ENCODE measurements at places on chromosomes 5 and 9. TPM values are rescaled to one million over a fixed set of nuclear protein-coding genes. Genes with fewer than 3 reads are reported as not detected.

DNA sequence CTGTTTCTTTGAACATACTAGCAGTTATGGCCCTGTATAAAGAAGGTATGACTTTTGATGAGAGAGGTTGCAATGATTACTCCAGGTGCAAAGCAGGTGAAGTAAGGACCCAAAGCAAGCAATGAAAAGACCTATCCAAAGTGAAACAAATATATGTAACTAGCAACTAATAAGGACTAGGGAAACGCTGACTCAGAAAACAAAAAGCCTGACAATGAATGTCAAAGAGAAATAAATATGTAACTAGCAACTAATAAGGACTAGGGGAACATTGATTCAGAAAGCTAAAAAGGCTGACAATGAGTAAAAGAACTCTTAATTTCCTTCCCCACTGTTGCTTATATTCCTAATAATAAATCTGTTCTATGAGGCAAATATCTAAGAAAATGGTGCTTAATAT, 43.1 kb downstream of the HMGCR start:
- H3K4me1 ChIP-seq = no peaks in the 10 kb centered on the region
- H3K27ac ChIP-seq = no peak overlapping the region
- DNase-seq = no peak
- H3K4me3 ChIP-seq = no peak overlapping the region
- no peaks in the 10 kb centered on the region for H3K27me3 ChIP-seq

DNA sequence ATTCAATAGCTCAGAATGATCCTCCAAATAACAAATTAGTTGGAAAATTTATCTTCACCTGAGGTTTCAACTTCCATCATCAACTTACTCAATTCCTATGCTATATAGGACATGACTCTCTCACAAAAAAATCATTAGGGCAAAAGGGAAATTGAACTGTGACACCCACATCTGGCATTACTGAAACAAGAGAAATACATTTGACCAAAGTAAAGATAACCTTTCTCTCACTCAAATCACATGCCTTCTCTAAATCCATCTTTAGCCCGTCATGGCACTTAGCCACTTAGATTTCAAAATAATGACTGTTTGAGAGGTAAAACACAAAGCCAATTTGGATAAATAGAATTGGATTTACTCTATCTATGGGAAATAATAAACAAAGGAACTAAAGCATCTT, 126.4 kb downstream of the ADAMTS6 start:
- H3K36me3 ChIP-seq = no peaks in the 10 kb centered on the region
- no peak for DNase-seq
- no peak overlapping the region for H3K27ac ChIP-seq
- no peaks in the 10 kb centered on the region for H3K4me1 ChIP-seq

DNA sequence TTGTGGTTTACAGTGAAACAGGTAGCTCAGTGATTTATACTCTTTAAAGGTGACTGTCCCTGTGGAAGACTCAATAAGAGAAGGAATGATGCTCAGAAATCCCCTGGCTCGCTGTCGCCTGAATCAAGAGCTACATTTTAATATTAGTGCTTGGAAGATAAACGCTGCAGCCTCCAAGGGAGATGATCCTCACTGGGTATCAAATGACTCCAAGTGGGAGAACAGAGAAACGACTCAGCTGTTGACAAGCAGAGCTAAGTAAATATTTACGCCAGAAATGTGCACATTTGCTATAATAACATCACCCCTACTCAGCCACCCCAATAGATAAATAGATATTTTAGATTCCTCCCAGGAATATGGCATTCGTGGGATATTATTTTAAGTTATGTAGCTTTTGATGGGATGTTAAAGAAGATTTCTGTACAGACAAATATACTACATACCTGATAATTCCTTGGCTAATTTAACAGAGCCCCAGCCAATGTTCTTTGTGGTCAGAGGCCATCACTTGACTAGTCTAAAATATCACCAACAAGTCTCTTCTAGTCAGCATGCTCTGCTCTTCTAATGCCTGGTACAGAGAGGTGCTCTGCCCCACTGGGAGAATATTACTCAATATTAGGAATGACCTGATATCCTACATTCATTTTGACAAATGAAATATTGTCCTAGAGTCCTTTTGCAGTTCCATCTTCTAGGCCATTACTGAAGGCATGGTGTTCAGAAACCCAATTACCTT, 18.3 kb upstream of the CCDC192 start:
- H3K4me3 ChIP-seq = no peak overlapping the region
- no peak for DNase-seq
- no peak overlapping the region for H3K27ac ChIP-seq
- no peaks in the 10 kb centered on the region for H3K36me3 ChIP-seq
- no peaks in the 10 kb centered on the region for H3K27me3 ChIP-seq

TOR4A gene
- 3.5 TPM for total RNA-seq

GRCh38 chr9:120030847-120031246, 549.1 kb downstream of the CDK5RAP2 start:
- no peak overlapping the region for H3K4me3 ChIP-seq
- no peaks in the 10 kb centered on the region for H3K4me1 ChIP-seq

ADCY2 gene
- total RNA-seq = 25.4 TPM

DNA sequence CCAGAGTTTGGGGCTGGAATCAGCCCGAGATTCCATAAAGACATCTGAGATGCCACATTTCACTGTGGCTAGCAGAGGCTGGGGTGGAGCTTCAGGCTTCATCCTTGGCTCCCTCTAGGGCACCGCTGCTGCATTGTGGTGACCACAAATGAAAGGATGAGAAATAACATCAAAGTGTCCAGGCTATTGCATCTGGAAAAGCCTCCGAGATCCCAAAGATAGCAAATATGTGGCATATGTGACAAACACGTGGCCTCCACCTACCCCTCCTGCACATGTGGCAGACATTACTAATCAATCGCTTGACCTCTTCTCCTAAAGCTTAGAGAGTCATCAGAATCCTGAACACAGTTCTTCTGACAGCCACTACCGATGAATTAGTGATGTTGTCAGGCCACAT, 4.5 kb downstream of the SPARC start:
- peaks cover 38% of the 10 kb centered on the region for H3K4me1 ChIP-seq
- H3K4me3 ChIP-seq = no peak overlapping the region
- H3K27ac ChIP-seq = peak overlapping the region; percentile 98
- H3K36me3 ChIP-seq = no peaks in the 10 kb centered on the region

- H3K27ac ChIP-seq = no peak overlapping the region
- H3K4me1 ChIP-seq = no peaks in the 10 kb centered on the region
- no peaks in the 10 kb centered on the region for H3K27me3 ChIP-seq
Observed at GRCh38 chr9:81461196-81461595, 228.2 kb downstream of the TLE1 start.

DNA sequence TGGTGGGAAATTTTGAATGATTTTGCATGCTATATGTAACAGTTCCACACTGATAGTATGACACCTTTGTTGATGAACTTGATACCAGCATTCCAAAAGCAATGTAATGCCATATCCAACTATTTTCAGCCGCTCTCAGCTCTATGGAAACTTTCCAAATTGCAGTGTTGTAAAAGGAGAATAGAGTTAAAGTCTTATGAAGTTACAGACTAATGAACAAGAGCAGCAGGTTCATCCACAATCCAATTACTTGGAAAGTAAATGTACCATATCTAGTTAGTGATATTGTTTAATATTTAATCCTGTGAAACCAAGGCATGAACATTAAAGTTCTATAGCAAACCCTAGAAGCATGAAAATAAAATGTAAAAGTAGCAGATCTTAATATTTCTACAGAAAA, 418.2 kb downstream of the TUSC1 start:
- no peaks in the 10 kb centered on the region for H3K4me1 ChIP-seq
- no peaks in the 10 kb centered on the region for H3K27me3 ChIP-seq
- peak; percentile 46 for DNase-seq
- H3K36me3 ChIP-seq = no peaks in the 10 kb centered on the region
- H3K4me3 ChIP-seq = no peak overlapping the region
- no peak overlapping the region for H3K27ac ChIP-seq

PPP2R2B gene
- total RNA-seq = 135 TPM

DNA sequence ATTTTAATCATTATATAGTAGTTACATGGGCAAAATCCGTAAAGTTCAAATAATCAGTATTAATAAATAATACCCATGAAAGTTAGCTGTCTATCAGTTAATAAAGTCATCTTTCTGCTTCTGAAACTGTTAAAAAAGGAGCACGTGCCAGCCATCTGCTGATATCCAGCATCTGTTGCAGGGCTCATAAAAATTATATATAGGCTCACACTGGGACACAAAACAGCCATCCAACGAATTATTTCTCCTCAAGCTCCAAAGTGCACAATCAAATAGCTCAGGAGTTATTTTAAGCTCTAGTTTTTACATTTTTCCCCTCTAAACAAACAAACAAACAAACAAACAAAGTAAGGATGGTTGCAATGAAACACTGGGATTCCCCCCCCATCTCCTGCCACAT, 48.3 kb downstream of the MRPS27 start:
- no peak for DNase-seq
- no peaks in the 10 kb centered on the region for H3K36me3 ChIP-seq
- no peak overlapping the region for H3K4me3 ChIP-seq
- H3K27me3 ChIP-seq = no peaks in the 10 kb centered on the region

- H3K36me3 ChIP-seq = no peaks in the 10 kb centered on the region
- no peak overlapping the region for H3K4me3 ChIP-seq
- no peak for DNase-seq
Observed at GRCh38 chr5:173542964-173543363, 73.5 kb downstream of the BOD1 start.

GRCh38 chr5:171323806-171324632, 15.0 kb downstream of the TLX3 start:
- no peaks in the 10 kb centered on the region for H3K4me1 ChIP-seq
- H3K36me3 ChIP-seq = no peaks in the 10 kb centered on the region
- no peak overlapping the region for H3K4me3 ChIP-seq
- H3K27me3 ChIP-seq = peaks cover 53% of the 10 kb centered on the region

ENTPD2 gene
- total RNA-seq = 5.7 TPM

RORB gene
- total RNA-seq = 18.9 TPM

- DNase-seq = no peak
- no peak overlapping the region for H3K4me3 ChIP-seq
- H3K27me3 ChIP-seq = no peaks in the 10 kb centered on the region
- H3K27ac ChIP-seq = no peak overlapping the region
- H3K36me3 ChIP-seq = no peaks in the 10 kb centered on the region
- no peaks in the 10 kb centered on the region for H3K4me1 ChIP-seq
Observed at GRCh38 chr9:76690246-76690972, 73.8 kb upstream of the PCA3 start.

DNA sequence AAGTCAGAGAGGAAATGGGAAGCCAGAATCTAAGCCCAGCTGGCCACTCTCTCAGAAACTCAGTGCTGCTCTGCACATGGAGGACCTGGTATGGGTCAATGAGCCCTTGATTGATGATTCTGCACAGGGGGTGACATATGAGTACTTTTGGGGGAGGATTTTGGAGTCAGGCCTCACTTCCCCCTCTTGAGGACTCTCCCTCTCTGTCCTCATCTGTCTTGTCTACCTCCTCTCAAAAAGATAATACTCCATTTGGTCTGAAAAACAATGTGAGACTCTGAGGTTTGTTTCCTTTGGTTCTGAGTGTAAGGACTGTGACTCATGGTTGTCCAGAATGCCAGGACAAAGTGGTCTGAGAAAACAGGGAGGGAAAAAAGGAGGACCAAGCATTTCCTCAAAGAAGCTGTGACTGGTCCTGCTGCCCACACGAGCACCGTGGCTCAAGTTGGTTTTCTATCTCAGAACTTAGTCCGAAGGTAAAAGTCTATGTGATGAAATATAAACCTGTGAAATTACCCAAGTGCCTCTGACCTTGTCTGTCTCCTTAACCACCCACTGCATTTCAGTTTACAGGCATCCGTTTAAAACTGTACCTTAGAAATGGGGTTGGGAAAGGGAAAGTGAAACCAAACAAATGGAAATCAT, 11.1 kb downstream of the TTC39B start:
- H3K36me3 ChIP-seq = no peaks in the 10 kb centered on the region
- H3K4me1 ChIP-seq = peaks cover 8% of the 10 kb centered on the region
- H3K4me3 ChIP-seq = peak overlapping the region; percentile 38
- DNase-seq = no peak
- H3K27ac ChIP-seq = peak overlapping the region; percentile 72
- no peaks in the 10 kb centered on the region for H3K27me3 ChIP-seq

FSTL4 gene
- total RNA-seq = 2.3 TPM

IFNB1 gene
- total RNA-seq = not detected

MEIKIN gene
- total RNA-seq = 1.9 TPM

GRCh38 chr9:77926371-77926878, 105.2 kb downstream of the GNAQ start:
- H3K4me3 ChIP-seq = no peak overlapping the region
- H3K36me3 ChIP-seq = no peaks in the 10 kb centered on the region
- DNase-seq = no peak
- H3K27ac ChIP-seq = no peak overlapping the region
- H3K4me1 ChIP-seq = no peaks in the 10 kb centered on the region
- no peaks in the 10 kb centered on the region for H3K27me3 ChIP-seq

HSPB3 gene
- total RNA-seq = 0.33 TPM

BTNL8 gene
- total RNA-seq = 0.50 TPM

GRCh38 chr5:44257653-44258365, 131.4 kb downstream of the FGF10 start:
- H3K4me3 ChIP-seq = no peak overlapping the region
- H3K27me3 ChIP-seq = no peaks in the 10 kb centered on the region
- H3K4me1 ChIP-seq = no peaks in the 10 kb centered on the region
- peak; percentile 59 for DNase-seq
- H3K36me3 ChIP-seq = no peaks in the 10 kb centered on the region

- no peak for DNase-seq
- H3K4me3 ChIP-seq = no peak overlapping the region
- no peak overlapping the region for H3K27ac ChIP-seq
- no peaks in the 10 kb centered on the region for H3K36me3 ChIP-seq
Observed at GRCh38 chr9:104278929-104279496, 184.9 kb downstream of the SMC2 start.

DNA sequence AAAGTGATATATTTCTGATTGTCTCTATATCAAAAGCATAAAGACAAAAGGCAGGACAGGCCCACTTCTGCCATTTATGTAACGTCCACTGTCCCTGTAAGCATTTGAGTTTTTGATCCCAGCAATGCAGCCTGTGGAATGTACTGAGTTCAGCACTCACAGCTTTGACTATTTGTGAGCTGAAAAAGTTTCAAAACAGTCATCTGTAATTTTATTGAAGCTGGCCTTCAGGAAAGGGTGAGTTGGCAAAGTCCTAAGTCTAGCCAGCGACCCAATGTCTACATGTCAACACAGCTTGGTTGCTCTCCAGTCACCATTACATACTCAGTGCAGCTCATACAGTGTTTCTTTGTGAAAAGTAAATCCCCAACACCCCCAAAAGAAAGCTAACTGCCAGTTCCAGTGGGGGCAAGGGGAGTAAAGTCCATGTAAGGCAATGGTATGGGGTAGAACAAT, 9.7 kb downstream of the LIFR start:
- no peak for DNase-seq
- H3K36me3 ChIP-seq = no peaks in the 10 kb centered on the region
- H3K4me3 ChIP-seq = no peak overlapping the region

CDKN2B gene
- 0.79 TPM for total RNA-seq

CTSL gene
- 467 TPM for total RNA-seq
